ENCODE measurements at places on chromosomes 16 and 17.

GRCh38 chr16:78297066-78297666, 197.7 kb downstream of the WWOX start:
- DNase-seq = no peak

GRCh38 chr17:47897561-47897960, 1.5 kb downstream of the SP2 start:
- no peak for DNase-seq

- no peak for DNase-seq
These were observed 19.7 kb downstream of the MEAK7 start for GRCh38 chr16:84484579-84485254.

DNA sequence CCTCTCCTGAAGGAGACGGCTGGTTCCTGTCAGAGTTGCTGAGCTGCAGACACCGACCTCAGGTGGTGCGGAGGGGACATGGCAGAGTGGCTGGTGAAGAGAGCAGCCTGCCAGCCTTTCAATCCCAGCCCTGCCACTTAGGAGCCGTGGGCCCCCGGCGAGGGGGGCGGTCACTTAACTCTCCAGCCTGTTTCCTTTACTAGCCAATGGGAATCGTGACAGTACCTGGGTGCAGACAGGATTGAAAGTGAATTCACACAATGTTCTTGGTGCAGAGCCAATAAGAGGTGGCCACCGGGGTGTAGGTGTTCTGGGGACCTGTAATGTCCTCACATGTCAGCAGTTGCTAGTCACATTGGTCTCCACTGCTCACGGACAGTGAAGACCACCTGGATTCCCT, 13.5 kb downstream of the ACE start:
- no peak for DNase-seq

GRCh38 chr16:86395477-86395876, 114.8 kb upstream of the FOXF1 start:
- no peak for DNase-seq
